Stimulated activated CD8-positive, alpha-beta memory T cell treated with anti-CD3 and anti-CD28 coated beads, Interleukin-12 subunit alpha, Interleukin-12 subunit beta, amount 100 ng/mL, for 4 hours (primary cell): ENCODE measurements at places on chromosomes 5 and 9.

GRCh38 chr5:24407466-24407865, 237.3 kb downstream of the CDH10 start:
- no peak for DNase-seq

DNA sequence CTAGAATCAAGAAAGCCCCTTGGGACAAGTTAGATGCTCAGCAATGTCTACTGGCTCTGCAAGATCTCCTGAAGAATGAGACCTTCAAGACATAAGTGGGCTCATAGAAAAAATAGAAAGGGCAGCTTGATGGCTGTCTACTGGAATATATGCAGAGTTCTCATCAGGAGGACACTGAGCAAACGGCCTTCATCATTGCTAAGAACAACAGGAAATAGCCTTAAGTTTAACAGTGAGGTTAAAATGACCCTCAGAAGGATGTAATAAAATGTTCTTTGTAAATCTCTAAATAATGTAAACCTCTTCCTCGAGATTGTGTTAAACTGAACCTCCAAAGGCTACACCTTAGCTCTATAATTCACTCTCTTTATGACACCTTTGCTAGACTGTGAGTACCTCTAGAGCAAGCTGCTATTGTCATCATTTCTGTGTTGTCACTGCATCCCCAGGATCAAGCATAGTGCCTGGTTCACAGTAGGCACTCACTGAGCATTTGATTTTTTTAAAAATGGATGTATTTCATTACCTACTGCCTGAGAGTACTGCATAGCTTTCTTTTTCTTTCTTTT, 22.2 kb upstream of the LHFPL2 start:
- DNase-seq: no peak

GRCh38 chr5:89179731-89180130, 296.7 kb upstream of the MEF2C start:
- DNase-seq: no peak

- no peak for DNase-seq
Measured at GRCh38 chr5:107916731-107917725, 246.3 kb upstream of the EFNA5 start.

DNA sequence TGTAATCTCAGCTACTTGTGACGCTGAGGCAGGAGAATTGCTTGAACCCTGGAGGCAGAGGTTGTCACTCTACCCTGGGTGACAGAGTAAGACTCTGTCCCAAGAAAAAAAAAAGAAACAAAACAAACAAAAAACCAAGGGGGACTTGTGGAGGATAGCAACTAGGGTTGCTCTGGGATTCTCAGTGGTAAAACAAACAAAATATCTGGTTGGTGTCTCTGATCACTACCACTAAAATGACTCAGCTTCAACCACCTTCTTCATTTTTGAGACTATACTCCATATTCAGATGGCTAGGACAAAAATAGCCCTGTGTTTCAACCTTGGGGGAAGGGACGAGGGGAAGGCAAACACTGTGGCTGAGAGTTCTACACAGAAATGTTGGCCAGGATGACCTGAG, 110.3 kb downstream of the ARRDC3 start:
- no peak for DNase-seq

GRCh38 chr5:6484446-6484845, 35.8 kb downstream of the UBE2QL1 start:
- DNase-seq: no peak
